Cardiac muscle cell (in vitro differentiated cells and primary cell): ENCODE measurements at places on chromosomes 4 and X. TPM values are rescaled to one million over a fixed set of nuclear protein-coding genes. Genes with fewer than 3 reads are reported as not detected.
A peak's percentile ranks its signal among the peaks of the same experiment; 100 is the strongest.

- no peak for DNase-seq
Measured at GRCh38 chr4:85477534-85477933, 2.6 kb downstream of the ARHGAP24 start.

GABRG1 gene
- not detected in 2 replicates for total RNA-seq

DNA sequence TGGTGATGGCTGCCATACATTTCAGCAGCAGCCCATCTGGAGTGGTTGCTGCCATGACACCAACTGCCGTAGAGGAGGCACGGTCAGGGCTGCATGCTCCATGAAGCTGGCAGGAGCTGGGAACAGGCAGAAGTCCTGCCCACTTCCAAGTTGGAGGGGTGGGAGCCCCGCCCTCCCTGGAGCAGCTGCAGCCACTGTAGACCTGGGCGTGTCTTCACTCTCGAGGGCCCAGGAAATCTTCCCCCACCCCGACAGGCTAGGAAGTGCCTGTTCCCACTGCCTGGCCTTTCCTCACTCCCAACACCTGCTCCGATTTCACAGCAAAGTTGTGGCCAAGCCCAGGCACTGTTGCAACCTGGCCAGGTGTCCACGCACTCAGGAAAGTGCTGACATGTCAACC, 42.3 kb downstream of the NALF2 start:
- DNase-seq, result no peak

DNA sequence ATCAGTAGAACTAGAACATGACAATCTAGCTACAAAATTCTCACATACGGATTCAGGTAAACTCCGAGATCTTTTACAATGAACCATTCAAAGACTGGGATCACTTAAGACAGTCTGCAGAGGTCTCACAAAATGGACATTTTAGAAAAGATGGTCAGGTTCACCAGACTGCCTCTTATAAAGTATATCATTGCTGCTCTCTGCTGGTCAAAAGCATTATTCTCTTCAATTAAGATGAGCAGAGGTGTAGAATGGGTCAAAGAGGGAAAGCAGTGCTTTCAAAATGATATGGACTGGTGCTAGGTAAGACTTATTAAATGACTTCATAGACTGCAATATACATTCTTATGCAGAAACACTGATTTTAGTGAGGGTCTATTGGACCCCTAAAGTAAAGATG, 434.7 kb downstream of the PACRGL start:
- peak; percentile 34 for DNase-seq

DNA sequence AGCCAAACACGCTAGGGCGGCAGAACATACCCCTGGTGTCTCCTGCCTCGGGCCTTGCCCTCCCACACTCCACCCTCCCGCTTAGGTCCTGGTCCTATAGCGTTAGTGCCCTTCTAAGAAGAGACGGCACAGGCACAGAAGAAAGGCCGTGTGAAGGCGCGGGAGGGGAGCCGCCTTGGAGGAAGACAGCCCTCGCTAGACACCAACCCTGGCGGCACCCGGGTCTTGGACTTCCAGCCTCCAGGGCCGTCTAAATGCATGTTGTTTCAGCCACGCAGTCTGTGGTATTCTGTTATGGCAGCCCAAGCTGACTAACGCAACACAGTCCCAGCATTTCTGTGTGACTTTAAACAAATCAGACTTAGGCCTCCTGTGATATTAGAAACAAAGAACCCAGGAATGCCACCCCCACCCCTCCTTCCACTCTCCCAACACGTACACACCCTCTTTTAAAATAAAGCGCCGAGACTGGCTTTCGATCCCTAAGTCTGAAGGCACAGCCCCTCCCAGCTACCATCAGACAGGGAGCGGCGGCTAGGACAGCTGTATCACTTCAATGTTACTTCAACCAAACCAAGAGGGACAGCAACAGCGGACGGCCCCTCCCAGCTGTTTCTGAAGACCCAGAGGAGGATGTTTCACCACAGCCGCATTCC, 128.0 kb downstream of the AFAP1 start:
- no peak for DNase-seq

IL9R gene
- total RNA-seq, result 0.07 TPM in 1 of 2 replicates, not detected in the other

GRCh38 chr4:118974758-118975157, 86.1 kb downstream of the SYNPO2 start:
- DNase-seq, result peak; percentile 32

PRR32 gene
- total RNA-seq, result 1.5 TPM in 1 of 2 replicates, not detected in the other

DNA sequence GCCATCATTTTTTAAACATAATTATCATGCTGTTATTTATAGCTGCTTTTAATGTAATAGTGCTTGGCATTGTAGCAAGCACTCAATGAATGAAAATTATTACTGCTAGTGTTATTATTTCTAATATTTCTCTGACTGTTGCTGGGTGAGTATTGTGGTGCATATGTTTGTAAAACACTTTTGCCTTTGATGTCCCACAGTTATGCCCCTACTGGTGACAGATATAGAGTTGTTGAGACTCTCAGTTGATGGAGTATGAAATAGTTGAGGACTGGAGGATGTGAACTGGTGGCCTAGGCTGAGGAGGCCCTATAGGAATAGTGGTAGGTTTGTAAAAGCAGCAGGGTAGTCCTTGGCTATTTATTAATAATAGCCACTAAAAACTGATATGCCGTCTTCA, 9.6 kb downstream of the INTS6L start:
- no peak for DNase-seq
